Caki2 (cell line): ENCODE measurements at places on chromosomes 1 and 21.

DNA sequence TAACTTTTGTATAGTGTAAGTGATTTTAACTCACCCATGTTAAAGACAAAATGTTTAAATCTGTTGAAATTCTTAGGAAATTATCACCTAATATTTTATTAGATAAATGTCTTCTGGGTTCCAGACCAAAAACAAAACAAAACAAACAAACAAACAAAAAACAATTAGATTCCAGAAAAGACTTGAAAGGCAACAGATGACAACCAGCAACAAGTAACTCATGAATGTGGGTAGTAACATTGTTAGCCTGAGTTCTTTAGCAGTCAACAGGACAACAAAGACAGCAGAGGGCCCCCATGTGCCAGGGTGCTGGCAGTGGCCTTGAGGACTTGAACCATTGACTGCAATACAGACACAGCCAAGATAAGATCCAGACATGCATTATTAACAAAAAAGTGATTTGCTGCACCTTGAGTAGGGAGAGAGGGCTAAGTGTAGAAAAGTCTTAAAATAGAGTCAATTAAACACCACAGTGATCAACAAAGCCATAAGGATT lies 2.4 kb upstream of the CD247 start:
- DNase-seq, result no peak

- DNase-seq, result peak; percentile 21
Observed at GRCh38 chr1:61141288-61142042, 59.1 kb downstream of the NFIA start.

GRCh38 chr1:22362626-22363402 lies 88.8 kb upstream of the ZBTB40 start:
- DNase-seq, result no peak

DNA sequence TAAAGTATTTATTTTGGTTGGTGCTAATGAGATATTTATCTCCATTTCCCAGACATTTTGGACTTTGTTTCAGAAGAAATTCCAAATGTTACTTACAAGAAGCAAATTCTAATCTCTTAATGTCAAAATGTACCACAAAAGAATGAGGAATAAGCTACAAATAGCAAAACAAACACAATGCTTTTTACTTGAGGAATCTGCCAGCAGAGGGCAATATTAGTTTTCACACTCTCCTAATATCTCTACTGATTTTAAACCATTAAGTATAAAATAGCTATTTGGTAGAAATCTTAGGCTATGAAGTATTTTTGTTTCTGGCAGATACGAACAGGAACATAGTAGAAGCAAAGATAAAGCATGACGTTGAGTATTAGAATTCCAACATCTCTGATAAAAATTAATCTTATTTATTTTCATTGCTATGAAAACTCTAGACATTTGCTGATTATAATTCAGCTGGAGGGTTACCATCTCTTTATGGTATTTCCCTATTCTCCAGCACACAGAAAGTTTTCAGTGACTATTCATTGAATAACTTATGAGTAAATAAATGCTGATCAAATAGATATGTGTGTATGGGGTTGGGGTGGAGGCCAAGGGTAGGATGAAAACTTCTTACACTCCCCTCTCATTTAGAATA lies 13.4 kb upstream of the HMCN1 start:
- DNase-seq, result peak; percentile 35

GRCh38 chr1:3423245-3423829 lies 31.1 kb upstream of the ARHGEF16 start:
- DNase-seq, result no peak

- no peak for DNase-seq
Observed at GRCh38 chr1:29286194-29286767, 50.0 kb downstream of the PTPRU start.

GRCh38 chr1:180291004-180291403 lies 60.9 kb downstream of the LHX4 start:
- DNase-seq, result peak; percentile 48

DNA sequence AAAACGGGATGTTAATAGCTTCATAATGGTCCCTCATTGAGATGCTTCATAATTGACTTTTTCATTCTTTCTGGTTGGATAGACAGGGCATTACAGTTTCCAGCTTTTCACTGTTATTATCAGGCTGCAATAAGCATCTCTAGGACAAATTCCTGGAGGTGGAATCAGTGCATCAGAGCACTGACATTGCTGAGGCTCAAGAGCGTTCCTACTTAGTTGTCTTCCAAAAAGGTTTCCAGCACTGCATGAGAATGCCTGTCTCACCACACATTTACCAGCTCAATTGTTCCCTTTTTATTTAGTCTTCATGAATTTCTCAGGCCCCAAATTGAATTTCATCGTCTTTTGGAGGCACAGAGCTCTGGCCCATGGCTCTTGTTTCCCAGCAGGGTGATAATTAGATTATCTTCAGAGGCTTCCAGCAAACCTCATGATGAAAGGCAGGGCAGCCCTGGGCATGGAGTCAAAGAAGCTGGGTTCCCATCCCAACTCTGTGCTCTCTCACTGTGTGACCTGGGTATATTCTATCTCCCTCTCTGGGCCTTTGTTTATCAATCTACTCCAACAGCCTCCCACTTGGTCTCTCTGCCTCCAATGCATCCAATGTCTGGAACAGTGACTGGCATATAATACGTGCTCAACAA lies 451.4 kb downstream of the PTPRU start:
- DNase-seq, result no peak

DNA sequence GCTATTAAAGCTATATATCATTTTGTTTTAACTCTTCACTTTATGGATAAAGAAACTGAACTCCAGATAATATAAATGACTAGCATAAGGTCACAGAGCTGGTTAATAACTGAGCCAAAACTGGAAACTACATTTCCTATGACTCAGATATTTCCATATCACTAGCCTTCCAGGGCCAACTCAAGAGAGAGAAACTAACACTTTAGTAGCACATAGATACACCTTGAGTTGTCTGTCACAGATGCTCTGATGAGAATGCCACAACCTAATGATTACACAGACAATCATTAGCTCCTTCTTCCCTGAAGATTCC lies 40.7 kb downstream of the NME7 start:
- peak; percentile 61 for DNase-seq

DNA sequence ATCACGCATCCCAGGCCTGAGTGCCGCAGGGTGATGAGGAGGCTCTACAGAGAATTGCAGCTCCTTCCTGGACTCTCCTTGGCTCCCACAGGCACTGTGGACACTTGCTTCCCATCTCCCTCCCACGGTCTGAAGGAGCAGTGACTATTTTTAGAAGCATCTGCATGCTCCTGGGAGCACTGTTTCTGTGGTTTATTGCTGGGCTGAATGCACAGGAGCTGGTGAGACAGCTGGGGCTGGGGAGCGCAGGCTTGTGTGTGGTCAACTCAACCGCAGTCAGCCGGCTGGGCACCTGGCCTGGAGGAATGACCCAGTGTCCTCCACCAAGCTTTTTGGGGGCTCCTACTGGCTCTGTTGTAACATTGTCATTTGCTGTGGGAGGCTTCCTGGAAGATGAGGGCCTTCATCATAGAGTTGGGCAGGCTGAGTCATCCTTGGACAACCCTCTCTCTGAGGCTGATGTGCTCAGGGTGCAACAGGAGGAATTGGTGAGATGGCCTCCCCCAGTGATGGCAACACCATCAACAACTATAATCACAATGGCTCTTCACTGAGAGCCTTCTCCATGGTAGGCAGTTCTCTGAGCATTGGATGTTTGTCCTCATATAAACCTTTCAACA lies 1.7 kb downstream of the NFASC start:
- DNase-seq, result no peak

- DNase-seq, result no peak
Observed at GRCh38 chr1:203283597-203283996, 21.7 kb upstream of the BTG2 start.

DNA sequence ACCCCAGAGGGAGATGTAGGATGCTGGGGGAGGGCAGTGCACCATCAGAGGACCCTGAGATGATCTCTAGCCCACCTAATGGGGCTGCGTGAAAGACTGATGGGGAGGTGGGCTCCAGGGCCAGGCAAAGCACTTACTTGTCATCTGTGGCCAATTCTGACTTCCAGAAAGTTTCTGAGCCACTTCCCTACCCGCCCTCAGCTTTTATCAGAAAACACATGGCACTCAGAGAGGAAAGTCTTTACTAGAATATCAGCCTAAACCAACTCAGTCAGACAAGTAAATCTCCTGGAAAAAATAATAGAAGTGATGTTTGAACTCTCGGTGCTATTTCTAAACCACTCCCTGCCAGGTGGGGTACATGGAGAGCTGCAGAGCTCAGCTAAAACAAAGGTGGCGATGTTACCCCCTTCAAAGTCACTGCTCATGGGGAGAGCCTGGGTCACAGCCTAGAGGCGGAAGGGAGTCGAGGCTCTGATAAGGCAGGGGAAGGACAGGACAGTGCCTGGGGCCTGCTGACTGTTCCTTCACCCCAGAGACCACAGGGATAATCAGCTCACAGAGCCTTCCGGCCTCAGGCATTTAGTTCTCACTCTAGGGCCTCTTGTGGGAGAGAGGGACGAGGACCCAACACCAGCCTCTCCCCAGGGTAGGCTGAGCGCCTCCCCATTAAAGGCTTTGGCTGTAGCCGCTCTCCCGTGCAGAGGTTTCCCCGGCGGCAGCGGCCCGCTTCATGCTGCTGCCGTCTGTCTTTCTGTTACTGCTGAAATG lies 14.2 kb downstream of the SMIM12 start:
- DNase-seq, result no peak

GRCh38 chr1:47980501-47980900 lies 16.7 kb downstream of the TRABD2B start:
- no peak for DNase-seq

DNA sequence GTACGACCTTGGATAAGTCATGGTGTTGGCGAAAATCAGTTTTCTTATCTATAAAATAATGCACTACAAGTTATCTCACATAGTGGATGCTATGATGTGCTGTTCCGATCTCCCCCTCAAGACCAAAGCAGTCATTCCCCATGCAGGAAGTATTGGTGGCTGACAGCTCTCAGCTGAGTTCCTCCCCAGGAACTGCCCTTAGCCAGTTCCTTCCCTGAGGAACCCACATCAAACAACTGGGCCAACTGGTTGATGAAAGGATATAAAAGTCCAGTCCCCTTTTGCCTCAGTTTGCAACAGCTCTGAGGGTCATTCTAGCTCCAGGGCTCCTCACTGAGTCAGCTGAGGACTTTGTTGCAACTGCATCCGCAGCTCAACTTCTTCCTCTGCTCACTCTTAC lies 16.1 kb upstream of the SLAMF1 start:
- no peak for DNase-seq

DNA sequence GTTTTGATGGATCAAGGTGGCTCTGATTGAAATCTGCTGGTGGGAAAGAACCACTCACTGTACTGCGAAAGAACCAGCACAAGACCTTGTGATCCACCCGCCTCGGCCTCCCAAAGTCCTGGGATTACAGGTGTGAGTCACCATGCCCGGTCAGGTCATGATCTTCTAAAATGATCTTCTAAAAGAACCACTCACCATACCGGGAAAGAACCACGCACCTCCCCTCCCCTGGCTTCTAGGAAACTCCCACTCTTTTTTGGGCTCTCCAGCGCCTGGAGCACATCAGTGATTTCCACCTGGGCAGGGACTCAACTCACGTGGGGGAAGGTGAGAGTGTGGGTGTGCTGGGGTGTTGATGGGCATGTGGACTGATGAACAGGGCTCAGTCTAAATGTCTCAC lies 7.9 kb upstream of the RAB7B start:
- DNase-seq, result no peak

GRCh38 chr1:47417170-47418044 lies 1.3 kb downstream of the FOXE3 start:
- no peak for DNase-seq

GRCh38 chr1:241622669-241623068 lies 17.5 kb downstream of the CHML start:
- no peak for DNase-seq

DNA sequence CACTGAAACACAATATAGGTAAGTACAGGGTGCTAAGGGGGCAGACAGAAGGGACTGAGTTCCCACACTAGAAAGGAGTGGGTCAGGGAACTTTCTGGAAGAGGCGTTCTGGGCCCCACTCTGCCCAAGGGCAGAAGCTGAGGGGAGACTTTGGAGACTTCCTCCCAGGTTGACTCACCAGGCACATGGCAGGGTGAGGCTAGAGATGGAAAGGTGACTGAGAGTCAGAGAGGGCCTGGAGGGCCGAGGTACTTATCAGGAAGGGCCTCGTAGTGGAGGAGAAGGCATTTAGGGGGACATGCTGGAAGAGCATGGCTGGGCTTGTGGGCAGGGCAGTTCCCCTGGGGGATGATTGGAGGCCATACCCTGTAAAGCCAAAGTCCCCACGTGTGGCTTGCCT lies 159.9 kb upstream of the JUN start:
- no peak for DNase-seq
